ENCODE measurements at places on chromosomes 4 and X.

DNA sequence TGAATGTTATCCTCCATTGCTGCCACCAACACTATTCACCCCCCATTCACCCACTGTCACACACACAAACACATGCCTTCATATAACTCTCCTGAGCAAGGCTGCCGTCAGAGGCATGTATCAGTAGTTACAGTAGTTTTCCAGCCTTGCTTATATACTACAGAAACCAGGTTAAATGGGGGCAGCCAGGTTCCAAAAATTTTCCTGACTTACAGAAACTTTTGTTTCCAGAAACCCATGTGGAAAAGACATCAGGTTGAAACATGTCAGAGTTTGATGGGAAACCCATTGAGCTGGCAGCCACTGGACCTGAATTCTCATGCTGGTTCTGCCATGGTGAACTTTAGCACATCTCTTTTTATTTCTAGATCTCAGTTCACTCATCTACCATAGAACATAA lies 64.0 kb downstream of the COX18 start:
- no peak for DNase-seq

DNA sequence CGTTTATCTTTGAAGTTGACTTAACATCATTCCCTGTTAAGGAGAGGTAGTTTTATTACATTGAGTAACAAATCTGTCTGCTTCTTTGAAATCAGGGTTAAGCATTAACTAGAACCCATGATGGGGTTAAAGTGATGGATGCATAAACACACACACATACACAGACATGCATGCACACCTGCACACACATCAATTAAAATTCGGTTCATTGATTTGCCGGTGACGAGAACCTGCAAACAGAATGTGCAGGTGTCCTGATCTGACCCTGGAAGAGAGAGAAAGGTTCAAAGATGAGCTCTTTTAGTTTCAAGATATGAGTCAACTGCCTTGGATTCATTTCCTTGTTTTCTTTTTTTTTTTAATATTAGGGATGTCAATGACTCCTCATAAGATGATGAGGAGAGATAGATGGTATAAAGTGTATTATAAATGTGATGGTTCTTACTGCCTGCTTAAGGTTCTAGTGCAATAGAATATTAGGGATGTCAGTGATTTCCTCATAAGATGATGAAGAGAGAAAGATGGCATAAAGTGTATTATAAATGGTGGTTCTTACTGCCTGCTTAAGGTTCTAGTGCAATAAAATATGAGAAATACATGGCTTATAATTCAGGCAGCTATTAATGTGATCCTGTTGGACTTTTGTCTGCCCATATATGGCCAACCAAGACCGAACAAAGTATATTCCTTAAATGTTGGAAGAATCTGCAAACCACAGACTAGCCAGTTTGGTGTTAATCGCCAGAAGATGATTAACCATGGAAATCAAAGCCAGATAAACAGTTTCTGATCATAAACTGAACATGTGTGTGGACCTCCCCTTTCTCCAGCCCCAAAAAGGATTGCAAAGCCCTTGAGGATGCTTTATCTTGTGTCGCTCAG lies 14.1 kb upstream of the CD99 start:
- DNase-seq, result no peak

GRCh38 chrX:151975736-151976275 lies 1.3 kb upstream of the GABRE start:
- no peak for DNase-seq

DNA sequence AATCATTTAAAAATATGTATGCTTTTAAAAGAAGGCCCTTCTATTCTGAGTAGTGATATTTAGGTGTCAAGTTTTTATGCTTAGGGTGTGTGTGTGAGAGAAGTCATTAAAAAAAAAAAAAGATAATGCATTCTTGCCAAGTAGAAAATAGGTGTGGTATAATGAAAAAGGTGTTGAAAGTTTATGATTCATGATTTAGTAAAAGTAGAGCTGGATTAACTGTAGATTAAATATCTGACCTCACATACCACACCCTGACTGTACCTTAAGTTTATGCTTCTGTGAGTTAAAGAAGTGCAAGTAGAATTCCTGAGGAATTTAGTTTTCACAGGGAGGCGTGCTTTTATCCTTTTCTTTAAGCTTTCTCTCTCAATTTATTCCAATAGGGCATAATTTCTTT lies 71.1 kb downstream of the BMPR1B start:
- DNase-seq, result no peak

GRCh38 chrX:47204970-47205369 lies 11.3 kb downstream of the UBA1 start:
- no peak for DNase-seq

GRCh38 chr4:43253541-43253940 lies 361.0 kb downstream of the GRXCR1 start:
- peak; percentile 85 for DNase-seq

- DNase-seq, result no peak
Measured at GRCh38 chr4:81049330-81049729, 18.8 kb downstream of the BMP3 start.

GRCh38 chr4:48224606-48225005 lies 45.0 kb downstream of the TEC start:
- DNase-seq, result no peak

DNA sequence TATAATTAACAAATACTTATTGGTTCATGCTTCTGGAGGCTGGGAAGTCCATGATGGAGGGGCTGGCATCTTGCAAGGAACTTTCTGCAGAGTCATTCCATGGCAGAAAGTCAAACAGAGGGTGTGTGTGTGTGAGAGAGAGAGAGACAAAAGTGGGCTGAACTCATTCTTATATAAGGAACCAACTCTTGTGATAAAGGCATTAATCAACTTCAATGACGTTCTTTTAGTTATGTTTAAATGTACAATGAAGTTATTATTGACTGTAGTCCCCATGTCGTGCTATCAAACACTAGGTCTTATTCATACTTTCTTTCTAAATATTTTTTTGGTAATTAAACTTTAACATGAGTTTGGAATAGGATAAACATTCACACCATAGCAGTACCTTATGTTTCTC lies 1408.8 kb downstream of the STIM2 start:
- DNase-seq, result no peak

Measured in cerebellar nuclear complex (tissue), 1 donor.